ENCODE measurements at places on chromosomes 3 and 15.

GRCh38 chr15:63089260-63090043 is 32.2 kb upstream of the LACTB start:
- peak; percentile 44 for DNase-seq
- H3K4me3 ChIP-seq = no peak overlapping the region

- H3K36me3 ChIP-seq = no peaks in the 10 kb centered on the region
- no peak overlapping the region for H3K4me3 ChIP-seq
- H3K27ac ChIP-seq = no peak overlapping the region
- no peak for DNase-seq
- peaks cover 2% of the 10 kb centered on the region for H3K4me1 ChIP-seq
Measured at GRCh38 chr15:77475898-77476297, 55.2 kb downstream of the HMG20A start.

GRCh38 chr3:152073267-152073666 is 195.5 kb upstream of the MBNL1 start:
- H3K27me3 ChIP-seq = no peaks in the 10 kb centered on the region
- no peaks in the 10 kb centered on the region for H3K36me3 ChIP-seq
- no peak overlapping the region for H3K27ac ChIP-seq
- no peak for DNase-seq
- H3K4me3 ChIP-seq = no peak overlapping the region

DNA sequence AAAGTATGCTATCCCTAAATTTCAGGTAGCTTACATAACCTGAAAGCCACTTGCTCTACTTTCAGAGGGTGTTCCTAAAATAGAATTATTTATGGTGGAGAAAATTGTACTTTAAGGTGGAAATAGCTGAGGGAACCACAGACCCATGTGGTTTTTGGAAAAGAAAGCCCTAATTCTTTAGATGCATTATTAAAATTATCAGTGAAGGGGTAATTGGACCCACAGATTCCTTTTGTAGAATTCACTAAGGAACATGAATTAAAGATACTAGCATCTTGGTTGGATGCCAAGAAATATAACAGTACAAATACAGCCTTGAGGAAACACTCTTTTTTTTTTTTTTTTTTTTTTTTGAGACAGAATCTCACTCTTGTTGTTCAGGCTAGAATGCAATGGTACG is 37.8 kb downstream of the DPPA2 start:
- no peak overlapping the region for H3K27ac ChIP-seq
- no peak for DNase-seq
- H3K4me3 ChIP-seq = no peak overlapping the region
- peaks cover 1% of the 10 kb centered on the region for H3K27me3 ChIP-seq

- no peaks in the 10 kb centered on the region for H3K27me3 ChIP-seq
Measured at GRCh38 chr3:36891701-36892160, 53.1 kb downstream of the TRANK1 start.

DNA sequence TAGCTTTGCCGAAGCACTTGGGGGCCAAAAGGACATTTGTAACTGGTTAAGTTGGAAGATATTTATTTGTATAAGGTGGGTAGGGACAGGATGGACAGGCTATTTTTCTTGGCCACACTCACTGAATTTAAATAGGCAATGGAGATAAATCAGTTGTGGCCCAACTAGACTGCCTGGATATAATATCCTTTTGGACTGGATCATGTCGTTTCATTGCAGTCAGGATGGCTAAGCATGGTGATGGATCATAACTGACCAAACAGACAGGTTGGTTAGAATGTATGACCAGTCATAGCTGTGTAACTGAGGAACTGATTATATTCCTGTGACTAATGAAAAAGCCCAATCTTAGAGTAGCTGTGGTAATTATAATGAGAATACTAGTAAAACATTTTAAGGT is 284.0 kb downstream of the LPP start:
- no peaks in the 10 kb centered on the region for H3K27me3 ChIP-seq
- no peak for DNase-seq
- H3K27ac ChIP-seq = no peak overlapping the region
- H3K4me3 ChIP-seq = no peak overlapping the region
- no peaks in the 10 kb centered on the region for H3K36me3 ChIP-seq

DNA sequence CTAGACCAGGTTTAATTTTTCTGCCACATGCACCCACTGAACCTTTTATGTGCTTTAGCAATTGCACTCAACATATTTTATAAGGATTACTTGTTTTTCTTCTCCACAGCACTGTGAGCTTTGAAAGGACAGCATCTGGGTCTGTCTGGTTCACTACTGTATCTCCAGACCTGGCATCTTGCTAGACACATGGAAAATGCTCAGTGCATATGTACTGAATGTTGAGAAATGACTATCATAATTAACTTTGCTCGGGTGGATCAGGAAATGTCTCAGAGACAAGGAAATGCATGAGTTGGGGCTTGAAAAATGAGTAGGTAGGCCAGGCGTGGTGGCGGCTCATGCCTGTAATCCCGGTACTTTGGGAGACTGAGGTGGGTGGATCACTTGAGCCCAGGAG is 40.2 kb downstream of the DOCK3 start:
- H3K4me3 ChIP-seq = no peak overlapping the region
- H3K4me1 ChIP-seq = no peaks in the 10 kb centered on the region
- no peak for DNase-seq
- H3K27ac ChIP-seq = no peak overlapping the region
- no peaks in the 10 kb centered on the region for H3K27me3 ChIP-seq
- no peaks in the 10 kb centered on the region for H3K36me3 ChIP-seq

DNA sequence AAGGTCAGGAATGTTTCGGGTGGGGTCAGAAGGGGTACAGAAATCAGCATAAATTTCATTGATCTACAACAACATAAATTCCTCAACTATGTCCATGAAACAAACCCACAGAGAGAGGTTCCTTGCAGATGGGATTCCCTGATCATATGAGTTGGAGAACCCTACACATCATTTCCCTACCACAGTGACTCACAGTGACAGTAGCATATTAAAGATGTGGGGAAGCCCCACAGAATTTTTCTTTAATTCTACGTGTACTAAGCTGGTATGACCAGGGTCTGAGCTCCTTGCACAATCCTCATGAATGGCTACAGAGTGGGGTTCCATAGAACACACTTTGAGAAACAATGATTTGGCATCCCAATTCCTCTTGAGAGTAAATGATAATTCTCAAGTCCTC is 116.9 kb upstream of the RAD18 start:
- peaks cover 21% of the 10 kb centered on the region for H3K4me1 ChIP-seq
- no peak overlapping the region for H3K4me3 ChIP-seq
- no peak for DNase-seq
- no peaks in the 10 kb centered on the region for H3K27me3 ChIP-seq

DNA sequence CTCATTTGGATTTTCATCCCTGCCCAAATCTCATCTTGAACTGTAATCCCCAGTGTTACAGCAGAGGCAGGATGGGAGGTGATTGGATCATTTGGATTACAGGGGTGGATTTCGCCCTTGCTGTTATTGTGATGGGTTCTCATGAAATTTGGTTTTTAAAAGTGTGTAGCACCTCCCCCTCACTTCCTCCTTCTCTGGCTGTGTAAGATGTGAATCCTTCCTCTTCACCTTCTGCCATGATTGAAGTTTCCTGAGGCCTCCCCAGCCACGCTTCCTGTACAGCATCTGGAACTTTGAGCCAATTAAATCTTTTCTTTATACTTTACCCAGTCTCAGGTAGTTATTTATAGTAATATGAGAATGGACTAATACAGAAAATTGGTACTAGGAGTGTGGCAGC is 316.8 kb downstream of the PLCL2 start:
- no peaks in the 10 kb centered on the region for H3K4me1 ChIP-seq
- H3K4me3 ChIP-seq = no peak overlapping the region
- H3K27ac ChIP-seq = no peak overlapping the region
- no peaks in the 10 kb centered on the region for H3K27me3 ChIP-seq
- DNase-seq = no peak

DNA sequence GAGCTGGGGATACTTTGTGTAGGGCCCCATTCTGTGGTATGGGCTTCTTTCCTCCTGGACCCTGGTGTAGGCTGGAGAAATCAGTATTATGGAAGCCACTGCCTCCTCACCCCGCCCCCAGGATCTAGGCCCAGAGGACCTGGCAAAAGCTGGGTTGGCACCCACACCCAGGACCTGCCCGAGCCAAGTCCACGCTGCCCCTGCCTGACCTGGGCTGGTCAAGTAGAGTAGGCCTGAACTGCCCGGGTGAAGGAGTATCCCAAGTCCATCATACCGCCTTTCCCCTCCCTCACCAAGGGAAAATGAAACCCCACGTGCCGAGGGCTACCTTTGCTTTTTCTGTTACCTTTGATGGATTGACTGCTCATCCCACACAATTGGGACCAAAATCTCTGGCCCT is 37.7 kb upstream of the TRAK1 start:
- peaks cover 30% of the 10 kb centered on the region for H3K4me1 ChIP-seq
- H3K4me3 ChIP-seq = no peak overlapping the region
- DNase-seq = no peak
- H3K27me3 ChIP-seq = no peaks in the 10 kb centered on the region
- H3K36me3 ChIP-seq = no peaks in the 10 kb centered on the region

DNA sequence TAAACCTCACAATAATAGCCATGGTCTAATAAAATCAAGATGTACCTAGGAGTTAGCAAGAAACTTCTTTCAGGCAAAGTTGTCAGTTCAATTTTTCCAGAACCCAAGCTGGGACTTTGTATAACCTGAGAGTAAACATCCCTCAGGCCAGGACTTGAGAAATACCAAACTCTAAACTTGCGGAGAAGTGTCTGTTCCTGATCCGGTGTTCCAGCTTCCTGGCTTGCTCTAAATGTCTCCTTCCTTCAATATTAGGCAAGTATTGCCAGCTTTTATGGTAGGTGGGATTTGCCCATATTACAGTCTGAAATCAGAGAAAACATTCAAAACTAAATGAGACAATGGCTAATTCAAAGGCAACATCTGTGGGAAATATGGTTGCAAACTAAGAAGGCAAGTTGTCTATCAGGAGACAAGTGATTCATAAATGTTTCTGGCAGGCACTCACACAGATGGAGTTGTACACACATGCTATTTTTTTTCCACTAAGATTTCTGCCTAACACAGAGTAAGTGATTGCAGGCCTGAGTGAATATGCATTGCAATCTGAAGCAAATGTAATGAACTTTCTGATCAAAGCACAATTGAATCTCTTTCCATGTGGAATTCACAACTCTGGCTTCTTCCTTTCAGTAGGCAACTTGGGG is 88.3 kb upstream of the COL8A1 start:
- H3K4me1 ChIP-seq = no peaks in the 10 kb centered on the region
- H3K27me3 ChIP-seq = no peaks in the 10 kb centered on the region
- H3K27ac ChIP-seq = no peak overlapping the region
- DNase-seq = no peak

DNA sequence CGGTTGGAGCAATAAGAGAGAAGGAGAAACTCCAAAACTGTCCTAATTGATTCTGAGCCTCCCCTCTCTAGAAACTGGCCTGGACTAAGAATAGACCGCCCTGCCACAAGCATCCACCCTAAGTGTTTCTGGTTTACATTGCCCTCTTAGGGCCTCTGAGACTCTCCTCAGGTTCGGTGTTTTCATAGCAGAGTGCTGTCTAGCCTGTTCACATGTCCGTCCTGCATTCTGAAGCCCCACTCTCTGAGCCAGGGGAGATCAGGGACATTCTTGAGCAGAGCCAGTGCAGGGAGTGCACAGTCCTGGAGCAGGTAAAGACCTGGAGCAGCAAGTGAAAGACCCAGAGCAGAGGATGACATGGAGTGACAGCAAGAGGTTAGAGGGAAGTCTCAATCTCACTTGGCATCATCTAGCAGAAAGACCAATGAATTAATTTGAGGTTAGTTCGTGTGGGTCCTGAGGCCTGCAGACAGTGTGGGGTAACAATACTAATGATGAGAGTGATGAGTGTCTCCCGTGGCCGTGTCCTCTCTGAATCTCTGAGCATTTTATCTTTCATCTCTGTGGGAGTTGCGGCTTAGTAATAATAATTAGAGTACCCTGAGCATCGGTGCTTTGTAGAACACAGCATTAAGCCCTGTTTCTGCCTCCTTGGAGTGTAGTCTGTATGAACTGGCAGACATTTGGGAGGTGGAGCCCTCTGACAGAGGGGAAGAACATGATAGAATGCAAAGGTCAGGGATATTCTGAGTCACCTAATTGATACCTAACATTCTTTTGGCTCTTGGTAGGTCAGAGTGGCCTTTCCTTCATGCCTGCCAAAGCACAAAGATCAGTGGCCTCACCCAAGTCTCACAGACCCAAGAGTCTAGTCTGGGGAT is 24.6 kb downstream of the MAPKBP1 start:
- no peaks in the 10 kb centered on the region for H3K27me3 ChIP-seq
- H3K27ac ChIP-seq = no peak overlapping the region
- no peak overlapping the region for H3K4me3 ChIP-seq
- no peak for DNase-seq

- H3K36me3 ChIP-seq = no peaks in the 10 kb centered on the region
- no peak for DNase-seq
Measured at GRCh38 chr15:51576911-51577500, 45.6 kb downstream of the DMXL2 start.

DNA sequence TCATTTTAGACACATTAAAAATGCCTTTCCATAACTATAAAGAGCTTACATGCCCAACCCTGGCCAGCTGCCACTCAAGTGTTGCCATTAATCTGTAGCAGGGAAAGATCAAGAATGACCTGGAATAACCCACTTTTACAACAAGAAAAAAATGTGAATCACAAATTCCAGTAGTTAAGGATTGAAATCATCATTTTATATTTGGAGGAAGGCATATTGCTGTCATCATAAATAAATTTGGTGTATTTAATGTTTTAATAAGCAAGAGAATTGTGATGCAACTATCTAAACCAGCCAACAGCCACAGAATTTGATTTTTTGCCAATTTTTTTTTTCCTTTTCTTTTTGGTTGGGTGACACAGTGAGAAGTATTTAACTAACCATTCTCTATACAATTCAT is 240.0 kb upstream of the SEMA6D start:
- no peak for DNase-seq
- H3K27me3 ChIP-seq = no peaks in the 10 kb centered on the region
- H3K36me3 ChIP-seq = no peaks in the 10 kb centered on the region
- no peak overlapping the region for H3K4me3 ChIP-seq

DNA sequence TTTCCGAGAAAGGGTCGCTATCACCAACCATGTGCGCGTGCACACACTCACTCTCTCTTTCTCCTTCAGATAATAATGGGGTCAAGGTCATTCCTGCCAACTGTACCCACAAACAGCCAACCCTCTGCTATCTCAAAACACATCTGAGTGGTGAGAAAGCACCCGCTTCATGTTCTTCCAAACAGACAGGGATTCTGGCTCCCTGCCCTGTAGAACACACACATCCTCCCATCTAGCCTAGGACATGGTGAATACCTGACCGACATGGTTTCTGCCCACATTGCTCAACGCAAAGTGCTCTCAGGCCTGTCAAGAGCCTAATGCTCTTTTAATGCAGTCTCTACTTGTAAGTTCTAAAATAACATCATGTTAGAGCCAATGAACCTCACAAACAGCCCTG is 302.2 kb downstream of the FOXP1 start:
- no peaks in the 10 kb centered on the region for H3K36me3 ChIP-seq
- no peaks in the 10 kb centered on the region for H3K27me3 ChIP-seq
- H3K27ac ChIP-seq = no peak overlapping the region
- H3K4me3 ChIP-seq = no peak overlapping the region

GRCh38 chr3:191695131-191695814 is 234.3 kb downstream of the PYDC2 start:
- no peak overlapping the region for H3K27ac ChIP-seq
- no peaks in the 10 kb centered on the region for H3K4me1 ChIP-seq
- no peak overlapping the region for H3K4me3 ChIP-seq
- H3K27me3 ChIP-seq = no peaks in the 10 kb centered on the region
- H3K36me3 ChIP-seq = no peaks in the 10 kb centered on the region
- no peak for DNase-seq

- no peaks in the 10 kb centered on the region for H3K36me3 ChIP-seq
- H3K4me3 ChIP-seq = no peak overlapping the region
- no peaks in the 10 kb centered on the region for H3K27me3 ChIP-seq
- no peak overlapping the region for H3K27ac ChIP-seq
- DNase-seq = no peak
- H3K4me1 ChIP-seq = no peaks in the 10 kb centered on the region
Measured at GRCh38 chr3:35596335-35596995, 42.9 kb upstream of the ARPP21 start.
